NCI-H774 (cell line): ENCODE measurements at places on chromosomes 16 and 17.

DNA sequence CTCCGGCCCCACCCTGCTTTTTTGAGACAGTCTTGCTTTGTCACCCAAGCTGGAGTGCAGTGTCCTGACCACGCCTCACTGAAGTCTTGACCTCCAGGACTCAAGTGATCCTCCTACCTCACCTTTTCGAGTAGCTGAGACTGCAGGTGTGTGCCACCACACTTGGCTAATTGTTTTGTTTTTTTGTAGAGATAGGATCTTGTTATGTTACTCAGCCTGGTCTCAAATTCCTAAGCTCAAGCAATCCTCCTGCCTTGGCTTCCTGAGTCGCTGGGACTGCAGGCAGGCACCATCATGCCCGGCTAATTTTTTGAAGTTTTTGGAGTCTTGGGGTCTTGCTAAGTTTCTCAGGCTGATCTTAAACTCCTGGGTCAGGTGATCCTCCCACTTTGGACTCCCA lies 206.7 kb downstream of the SHISA9 start:
- DNase-seq, result no peak

DNA sequence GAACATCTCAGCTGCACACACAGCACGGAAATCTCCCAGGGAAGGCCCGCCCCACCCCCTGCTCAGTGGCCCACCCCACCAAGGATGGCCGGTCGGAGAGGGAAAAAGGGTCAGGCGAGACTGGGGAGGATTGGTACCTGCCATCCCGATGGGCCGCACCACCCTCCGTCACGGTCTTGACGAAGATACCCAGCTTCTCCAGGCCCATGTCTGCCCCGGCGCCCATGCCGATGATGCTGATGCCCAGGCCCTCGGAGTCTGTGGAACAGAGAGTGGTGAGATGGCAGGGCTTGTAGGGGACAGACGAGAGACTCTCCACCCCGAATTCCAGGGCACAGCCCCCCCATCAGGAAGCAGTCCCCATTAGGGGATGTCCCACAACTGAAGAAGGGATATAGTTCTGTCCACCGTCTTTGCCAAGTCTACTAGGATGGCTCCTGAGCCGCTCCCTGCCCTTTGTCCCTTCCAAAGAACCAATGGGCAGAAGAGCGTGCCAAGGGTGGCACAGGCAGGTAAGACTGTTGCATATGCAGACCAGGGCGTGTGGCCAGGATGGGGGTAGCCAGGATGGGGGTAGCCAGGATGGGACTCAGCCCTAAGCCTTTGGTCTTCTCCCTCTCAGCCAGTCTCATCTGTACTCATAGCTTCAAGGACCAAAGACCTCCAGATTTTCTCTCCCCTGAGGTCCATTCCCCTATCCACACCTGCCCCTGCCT lies 6.9 kb downstream of the PPP1R9B start:
- no peak for DNase-seq

DNA sequence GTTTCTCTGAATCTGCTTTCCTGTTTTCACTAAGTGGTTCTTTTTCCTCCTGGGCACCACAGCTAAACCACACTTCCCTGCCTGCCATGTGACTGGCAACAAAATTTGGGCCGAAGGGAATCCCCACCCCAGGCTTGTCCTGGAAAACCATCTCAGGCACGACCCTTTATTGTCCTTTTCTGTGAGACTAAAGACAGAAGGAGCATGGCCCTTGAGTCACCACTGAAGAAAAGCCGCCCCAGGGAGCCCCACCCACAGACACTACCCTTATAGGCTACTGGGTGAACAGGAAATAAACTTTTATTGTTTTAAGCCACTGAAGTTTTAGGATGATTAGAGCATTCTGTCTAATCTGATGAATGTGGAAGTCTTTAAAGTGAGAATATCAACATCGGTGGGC lies 88.6 kb upstream of the BRD7 start:
- no peak for DNase-seq

DNA sequence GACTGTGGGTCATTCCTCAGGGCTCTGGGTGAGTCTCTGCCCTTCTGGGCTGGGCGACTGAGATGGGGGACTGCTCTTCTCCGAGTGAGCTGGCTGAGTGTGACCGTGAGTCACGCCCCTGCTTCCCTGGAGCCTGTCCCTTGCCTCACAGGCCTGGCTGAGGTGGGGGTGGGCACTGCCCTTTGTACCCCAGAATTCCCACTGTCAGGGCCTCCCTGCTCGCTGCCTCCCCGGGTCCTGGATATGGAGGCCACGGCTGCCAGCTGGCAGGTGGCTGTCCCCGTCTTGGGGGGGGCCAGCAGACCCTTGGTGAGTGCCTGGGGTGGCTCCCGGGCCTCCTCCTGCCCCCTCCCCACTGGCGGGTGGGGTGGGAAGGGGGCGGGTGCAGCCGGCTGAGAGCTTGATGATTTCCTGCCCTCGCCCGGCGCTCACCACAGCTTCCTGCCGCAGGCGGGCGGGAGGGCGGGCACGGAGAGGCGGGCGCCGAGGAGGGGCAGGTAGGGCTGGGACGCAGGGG lies at the start of gene LAT:
Gene LAT (plus strand): TSS at position 434 of the 517 bp plus-strand sequence. CDS start 366 bp downstream, outside the sequence.
- DNase-seq, result no peak

DNA sequence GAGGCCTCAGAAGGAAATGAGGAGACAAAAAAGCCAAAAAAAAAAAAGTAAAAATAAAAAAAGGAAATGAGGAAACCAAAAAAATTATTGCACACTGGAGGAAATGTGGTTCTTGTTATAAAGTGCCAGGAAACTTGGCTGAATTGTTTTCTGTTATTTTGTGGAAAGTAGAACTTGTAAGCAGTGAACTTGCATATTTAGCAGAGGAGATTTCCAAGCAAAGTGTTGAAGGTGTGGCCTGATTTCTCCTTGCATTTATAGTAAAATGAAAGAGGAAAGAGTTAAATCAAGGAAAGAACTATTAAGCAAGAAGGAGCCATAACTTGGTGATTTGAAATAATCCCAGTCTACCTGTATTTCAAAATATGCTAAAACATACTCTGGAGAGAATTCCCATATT lies 34.1 kb upstream of the CPPED1 start:
- DNase-seq, result no peak

GRCh38 chr16:76583945-76584344 lies 306.7 kb downstream of the CNTNAP4 start:
- DNase-seq, result no peak

GRCh38 chr17:60148373-60148772 lies 1.4 kb upstream of the CA4 start:
- DNase-seq, result no peak

GRCh38 chr17:64750891-64751677 lies 89.0 kb upstream of the SMURF2 start:
- no peak for DNase-seq

GRCh38 chr16:9680968-9681367 lies 501.3 kb downstream of the GRIN2A start:
- no peak for DNase-seq

- no peak for DNase-seq
Measured at GRCh38 chr16:79211586-79211985, 389.0 kb downstream of the MAF start.

DNA sequence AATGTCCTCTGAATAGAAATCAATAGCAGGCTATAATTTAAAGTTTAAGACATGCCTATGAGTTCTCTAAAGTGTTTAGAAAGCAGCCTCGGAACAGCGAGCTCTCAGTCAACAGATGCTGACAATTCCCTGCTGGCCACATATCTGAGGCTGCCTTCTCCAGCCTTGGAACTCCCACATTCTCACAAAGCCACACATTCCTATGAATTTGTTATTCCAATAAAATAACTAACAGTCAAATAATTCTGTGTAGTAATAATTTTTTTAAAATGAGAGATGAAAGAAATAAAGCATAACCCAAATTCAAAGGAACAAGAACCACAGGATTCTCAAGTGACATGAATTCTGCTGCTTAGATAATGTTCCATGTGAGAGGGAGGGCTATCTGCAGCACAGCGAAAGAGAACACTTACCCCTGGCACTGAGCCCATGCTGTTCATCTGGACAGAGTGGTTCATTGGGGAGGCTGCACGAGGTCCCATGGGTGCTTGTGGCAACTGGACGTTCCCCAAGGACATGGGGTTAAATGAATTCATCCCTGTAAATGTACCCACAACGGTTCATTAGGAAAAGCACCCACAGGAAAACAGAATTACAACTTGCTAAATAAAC lies 56.9 kb upstream of the TRAP1 start:
- no peak for DNase-seq

- no peak for DNase-seq
Measured at GRCh38 chr16:2270588-2271470, 2.9 kb upstream of the RNPS1 start.

DNA sequence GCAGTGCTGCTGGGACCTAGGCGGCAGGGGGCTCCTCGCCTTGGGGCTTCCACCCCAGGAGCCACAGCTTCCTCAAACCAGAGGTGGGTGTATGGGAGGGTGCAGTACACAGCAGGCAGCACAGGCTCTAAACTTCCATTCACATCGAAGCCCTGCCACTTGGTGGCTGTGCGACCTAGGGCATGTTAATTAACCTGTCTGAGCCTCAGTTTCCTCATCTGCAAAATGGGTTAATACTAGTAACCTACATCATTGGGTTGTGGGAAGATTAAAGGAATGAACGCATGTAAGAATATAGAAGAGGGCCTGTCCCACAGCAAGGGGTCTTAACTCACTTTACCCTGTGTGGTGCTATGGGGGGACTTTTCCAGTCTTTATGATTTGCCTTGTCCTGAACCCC lies 26.8 kb upstream of the LHX1 start:
- no peak for DNase-seq

DNA sequence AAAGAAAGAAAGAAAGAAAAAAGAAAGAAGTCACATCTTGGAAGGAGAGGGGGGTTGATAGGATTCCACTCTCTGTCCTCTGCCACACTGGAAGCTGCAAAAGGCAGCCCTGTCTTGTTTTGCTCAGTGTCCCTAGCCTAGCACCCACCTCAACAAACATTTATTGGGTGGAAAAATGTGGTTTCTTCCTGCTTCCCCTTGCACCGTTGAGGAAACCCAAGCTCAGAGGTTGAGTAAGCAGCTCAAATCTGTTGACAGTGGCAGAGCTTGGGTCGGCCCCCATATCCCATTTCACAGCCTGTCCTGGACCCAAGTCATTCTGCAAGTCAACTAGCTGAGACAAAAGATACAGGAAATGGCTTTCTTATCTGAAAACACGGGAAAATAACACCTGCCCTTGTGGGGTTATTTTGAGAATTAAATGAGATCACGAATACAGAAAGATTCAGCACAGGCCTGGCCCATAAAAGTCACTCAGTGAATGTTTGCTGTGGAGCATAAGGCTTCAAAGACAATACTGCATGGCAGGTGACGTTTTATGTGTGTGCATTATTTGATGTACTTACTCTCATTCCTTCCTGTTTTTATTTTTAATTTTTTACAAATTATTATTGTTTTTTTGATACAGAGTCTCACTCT lies 63.6 kb downstream of the SCNN1B start:
- DNase-seq, result peak; percentile 22

- DNase-seq, result no peak
Measured at GRCh38 chr16:18975109-18975508, 8.6 kb upstream of the TMC7 start.

- no peak for DNase-seq
Measured at GRCh38 chr16:78199325-78200022, 100.0 kb downstream of the WWOX start.

DNA sequence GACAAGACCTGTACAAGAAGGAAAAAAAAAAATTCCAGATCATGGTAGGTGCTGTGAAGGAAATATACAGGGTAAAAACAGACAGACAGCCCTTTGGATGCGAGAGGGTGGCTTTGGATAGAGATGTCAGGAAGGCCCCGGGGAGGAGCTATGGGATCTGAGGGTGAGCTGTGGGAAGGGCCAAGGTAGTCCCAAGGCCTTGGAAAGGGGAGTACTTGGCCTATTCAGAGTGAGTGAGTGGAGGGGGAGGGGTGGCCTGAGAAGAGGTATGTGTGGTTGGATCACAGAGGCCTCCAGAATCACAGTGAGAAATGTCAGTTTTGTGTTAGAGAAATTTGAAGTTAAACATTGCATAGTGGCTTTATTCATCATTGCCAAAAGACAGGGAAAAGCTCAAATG lies 31.2 kb upstream of the AKTIP start:
- DNase-seq, result no peak

DNA sequence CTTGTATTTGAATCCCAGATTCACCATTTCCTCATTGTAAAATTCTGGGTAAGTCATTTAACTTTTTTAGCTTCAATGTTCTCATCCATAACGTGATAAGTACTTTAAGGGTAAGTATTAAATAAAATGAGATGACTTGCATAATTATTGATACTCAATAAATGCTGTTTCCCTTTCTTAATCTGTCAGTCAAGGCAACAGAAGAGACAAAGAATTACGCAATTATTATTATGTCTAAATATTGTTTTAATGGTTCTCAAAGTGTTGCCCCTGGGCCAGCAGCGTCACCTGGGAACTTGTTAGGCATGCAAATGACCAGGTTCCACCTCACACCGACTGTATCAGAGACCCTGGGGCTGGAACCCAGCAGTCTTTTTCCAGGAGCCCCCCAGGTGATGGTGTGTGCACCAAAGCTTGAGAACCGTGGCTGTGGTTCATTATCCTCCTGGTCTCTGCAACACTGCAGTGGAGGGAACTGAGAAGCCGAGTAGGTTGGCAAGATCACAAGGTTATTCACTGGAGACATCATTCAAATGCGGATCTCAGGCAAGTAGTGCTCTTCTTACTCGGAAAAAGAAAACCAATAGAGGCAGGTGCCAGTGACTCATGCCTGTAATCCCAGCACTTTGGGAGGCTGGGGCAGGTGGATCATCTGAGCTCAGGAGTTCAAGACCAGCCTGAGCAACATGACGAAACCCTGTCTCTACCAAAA lies 43.5 kb downstream of the LYRM9 start:
- no peak for DNase-seq

GRCh38 chr16:89044418-89045180 lies 49.1 kb upstream of the ACSF3 start:
- DNase-seq, result no peak

GRCh38 chr17:34251186-34251585 lies 3.9 kb upstream of the CCL2 start:
- no peak for DNase-seq

DNA sequence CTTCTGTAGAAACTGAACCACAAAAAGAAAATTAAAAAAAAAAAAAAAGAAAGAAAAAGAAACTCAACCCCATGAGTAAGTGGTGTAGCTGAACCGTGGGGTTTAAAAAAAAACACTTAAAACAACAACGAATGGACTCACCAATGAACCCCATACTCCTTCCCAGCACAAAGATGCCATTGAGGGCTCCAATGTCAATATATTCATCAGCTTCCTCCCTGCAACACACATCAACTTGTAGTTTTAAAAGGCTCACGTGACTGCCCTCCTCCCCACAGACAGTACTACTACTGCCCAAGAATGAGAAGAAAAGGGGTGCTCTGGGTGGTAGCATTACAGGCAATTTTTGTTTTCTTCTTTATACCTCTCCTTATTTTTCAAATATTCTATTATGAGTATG lies 3.3 kb upstream of the KLHL11 start:
- DNase-seq, result no peak

- peak; percentile 58 for DNase-seq
Measured at GRCh38 chr17:75878174-75878998, at the start of gene TRIM47. TSS of gene TRIM47 (minus strand) at chr17:75878581. CDS start at chr17:75878548, 33 bp downstream.

GRCh38 chr17:17621254-17621653 lies 29.7 kb upstream of the PEMT start:
- DNase-seq, result no peak
